ENCODE measurements at places on chromosomes 7 and 10.
A peak's percentile ranks its signal among the peaks of the same experiment; 100 is the strongest.

GRCh38 chr10:107708981-107709380 lies 544.5 kb upstream of the SORCS1 start:
- no peak for DNase-seq

GRCh38 chr7:91514591-91514990 lies 250.4 kb downstream of the FZD1 start:
- no peak for DNase-seq

- DNase-seq = no peak
Observed at GRCh38 chr7:64656489-64656888, 9.4 kb upstream of the ZNF107 start.

DNA sequence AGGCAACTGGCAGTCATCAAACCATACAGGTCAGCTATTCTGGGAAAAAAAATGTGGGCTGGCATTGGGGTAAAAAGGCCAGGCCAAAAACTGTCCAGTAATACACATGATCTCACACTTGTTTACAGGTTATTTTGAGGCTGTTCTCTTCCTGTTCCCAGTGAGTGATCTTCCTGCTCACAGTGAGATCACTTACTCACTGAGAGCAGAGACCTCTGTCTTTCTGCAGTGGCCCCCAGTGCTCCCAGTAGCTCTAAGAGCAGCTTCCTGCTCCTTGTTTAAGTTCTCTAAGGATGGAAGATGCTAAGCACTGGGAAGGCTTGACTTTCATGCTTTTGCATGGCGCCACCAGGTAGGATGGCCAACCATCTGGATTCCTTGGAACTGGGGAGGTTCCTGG lies 93.5 kb upstream of the KIAA1217 start:
- no peak for DNase-seq

- peak; percentile 57 for DNase-seq
Observed at GRCh38 chr7:100190048-100190711, 12.5 kb downstream of the STAG3 start.

DNA sequence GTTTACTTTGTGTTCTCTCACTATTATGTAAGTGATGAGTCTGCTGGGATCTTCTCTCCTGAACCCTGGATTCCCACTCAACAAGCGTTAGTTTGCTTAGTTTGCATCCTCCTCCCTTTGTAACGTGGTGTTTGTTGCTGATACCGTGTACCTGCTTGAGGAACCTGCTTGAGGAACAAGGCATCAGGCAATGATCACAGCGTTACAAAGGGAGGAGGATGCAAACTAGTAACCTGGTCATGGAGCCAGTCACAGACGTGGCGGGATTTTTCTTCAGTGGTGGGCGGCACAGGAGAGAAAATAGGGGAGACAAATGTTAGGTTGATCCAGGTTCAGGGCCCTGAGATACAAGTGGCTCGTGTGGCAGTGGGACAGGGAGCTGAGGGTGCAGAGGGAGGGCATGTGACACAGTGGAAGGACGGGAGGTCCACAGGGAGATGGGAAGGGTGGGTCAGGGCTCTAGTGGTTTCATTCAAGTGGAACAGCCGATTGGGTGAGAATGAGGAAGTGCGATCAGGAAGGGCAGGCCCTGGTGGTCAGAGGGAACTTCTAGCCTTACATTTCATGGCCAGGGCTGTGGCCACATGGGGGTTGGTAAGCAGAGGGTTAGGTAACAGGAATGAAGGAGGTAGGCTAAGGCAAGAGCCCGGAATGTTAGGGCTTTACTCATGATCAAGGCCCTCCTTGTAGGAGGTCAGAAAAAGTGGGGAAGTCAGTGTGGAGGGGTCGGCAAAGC lies 38.0 kb downstream of the SNX10 start:
- DNase-seq = no peak

GRCh38 chr10:19892677-19893076 lies 76.4 kb downstream of the PLXDC2 start:
- DNase-seq = no peak

DNA sequence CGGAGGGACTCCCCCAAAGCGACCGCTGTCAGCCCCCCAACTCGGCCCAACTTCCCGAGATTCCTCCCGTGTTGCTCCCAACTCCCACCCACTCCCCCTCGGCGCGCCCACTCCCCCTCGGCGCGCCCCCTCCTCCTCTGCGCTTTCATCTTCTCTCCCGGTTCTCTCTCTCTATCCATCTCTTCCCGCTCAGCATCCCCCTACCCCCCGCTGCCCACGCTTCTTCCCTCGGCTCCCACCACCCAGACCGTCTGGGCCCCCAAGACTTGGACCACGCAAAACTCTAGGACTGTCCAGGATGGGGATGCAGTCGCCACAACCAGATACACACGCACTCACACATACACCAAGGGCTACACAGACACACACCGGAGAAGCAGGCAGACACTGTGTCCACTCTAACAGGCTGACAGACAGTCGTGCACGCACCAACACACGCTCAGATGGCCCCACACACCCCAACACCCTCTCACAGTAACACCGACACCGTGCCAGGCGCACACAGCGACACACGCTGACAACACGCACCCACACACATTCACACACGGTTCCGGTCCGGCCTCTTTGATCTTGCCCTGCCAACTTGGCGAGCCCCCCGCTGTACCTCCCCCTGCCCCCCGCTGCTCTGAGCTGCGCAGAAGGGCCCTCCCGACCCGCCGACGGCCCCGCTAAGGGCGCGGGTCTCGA lies 1.1 kb downstream of the GRID1 start:
- no peak for DNase-seq

All from stomach (tissue), 19 donors.